Hematopoietic multipotent progenitor cell treated with erythropoietin and hydrocortisone succinate and interleukin-3 and kit ligand, for 8 days (in vitro differentiated cells): ENCODE measurements at places on chromosomes 12 and 14.
A peak's percentile ranks its signal among the peaks of the same experiment; 100 is the strongest.

DNA sequence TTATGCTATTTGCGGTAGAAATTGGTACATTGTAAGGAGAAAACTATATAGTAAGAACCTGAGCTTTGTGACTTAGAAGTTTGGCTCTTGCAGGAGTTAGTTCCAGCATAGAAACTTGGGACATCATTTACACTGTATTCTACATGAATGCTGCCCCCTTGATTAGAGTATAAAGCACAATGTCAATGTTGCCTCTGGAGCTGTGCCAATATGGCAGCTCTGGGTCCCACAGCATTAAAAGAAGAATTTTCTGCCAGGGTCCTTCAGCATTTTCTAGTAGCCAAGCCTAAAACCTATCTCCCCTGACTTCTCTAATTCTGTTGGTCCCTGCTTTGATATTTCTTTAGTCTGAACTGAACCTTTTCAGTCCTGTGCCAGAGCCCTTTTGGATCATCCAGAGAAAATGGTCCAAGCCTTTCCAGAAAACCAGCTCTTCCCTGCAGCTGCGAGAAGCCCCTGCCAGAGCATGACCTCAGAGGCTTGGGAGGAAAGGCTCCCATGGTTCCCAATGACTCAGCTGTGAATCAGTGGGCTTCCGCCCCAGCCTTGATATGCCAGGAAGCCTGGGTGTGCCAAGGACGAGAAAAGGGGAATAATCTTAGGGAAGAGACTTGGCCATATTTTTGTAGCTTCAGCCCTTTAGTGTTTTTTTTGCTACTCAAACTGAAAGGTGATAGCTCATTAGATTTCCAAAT lies 43.2 kb downstream of the PLEKHG7 start:
- DNase-seq = no peak

DNA sequence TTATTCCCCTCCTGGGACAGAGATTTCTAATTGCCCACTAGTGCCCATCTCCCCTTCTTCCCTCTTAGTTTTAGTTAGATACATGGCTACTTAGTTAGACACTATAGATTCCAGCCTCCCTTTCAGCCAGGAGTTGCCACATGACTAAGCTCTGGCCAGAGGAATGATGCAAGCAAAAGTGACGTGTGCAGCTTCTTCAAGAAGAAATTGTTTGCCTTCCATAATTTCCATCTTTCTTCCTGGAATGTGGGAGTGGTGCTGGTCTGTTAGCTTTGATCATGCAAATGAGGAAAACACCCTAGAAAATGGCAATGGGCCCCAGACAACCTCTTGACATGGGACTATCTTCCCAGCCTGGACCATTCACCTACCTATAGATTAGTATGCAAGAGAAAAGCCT lies 21.4 kb downstream of the CCDC177 start:
- no peak for DNase-seq

- DNase-seq = no peak
Measured at GRCh38 chr14:76937181-76938091, 91.1 kb downstream of the IRF2BPL start.

GRCh38 chr12:117854339-117855012 lies 114.3 kb downstream of the KSR2 start:
- DNase-seq = peak; percentile 62

DNA sequence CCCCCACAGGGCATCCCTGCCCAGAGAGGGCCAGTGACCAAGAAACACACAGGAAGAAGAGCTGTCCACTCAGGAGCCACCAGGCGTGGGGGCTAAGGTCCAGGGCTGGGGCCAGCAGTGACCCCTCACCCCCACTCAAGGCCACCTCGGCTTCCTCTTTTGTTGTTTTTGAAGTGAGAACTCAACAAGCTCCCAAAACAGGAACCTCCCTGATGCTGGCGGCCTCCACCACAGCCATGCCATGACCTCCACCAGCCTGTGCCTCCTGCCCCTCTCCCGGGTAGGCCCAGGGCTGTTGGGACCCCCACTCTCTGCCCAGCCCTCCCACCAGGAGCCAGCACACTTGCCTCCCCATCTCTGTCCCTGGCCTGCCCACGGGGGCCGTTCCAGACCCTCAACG lies 7.8 kb downstream of the AKT1 start:
- no peak for DNase-seq

DNA sequence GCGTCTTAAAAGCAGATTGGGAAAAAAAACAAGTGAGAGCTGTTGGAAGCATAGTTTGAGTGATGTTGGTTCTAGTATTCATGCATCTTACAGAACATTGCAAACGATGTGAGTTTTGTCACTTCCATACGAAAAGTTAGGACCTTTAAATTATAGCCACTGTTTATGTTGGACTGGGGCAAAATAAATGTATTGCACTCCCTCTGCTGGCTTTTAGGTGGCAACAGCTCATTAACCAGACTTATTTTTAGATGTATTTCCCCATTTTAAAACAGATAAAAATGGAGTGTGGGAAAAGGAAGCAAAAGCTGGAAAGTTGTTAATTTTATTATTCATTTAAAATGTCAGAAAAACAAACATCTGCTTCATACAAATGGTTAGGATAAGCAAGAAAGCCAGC lies 111.9 kb downstream of the LGR5 start:
- peak; percentile 43 for DNase-seq

DNA sequence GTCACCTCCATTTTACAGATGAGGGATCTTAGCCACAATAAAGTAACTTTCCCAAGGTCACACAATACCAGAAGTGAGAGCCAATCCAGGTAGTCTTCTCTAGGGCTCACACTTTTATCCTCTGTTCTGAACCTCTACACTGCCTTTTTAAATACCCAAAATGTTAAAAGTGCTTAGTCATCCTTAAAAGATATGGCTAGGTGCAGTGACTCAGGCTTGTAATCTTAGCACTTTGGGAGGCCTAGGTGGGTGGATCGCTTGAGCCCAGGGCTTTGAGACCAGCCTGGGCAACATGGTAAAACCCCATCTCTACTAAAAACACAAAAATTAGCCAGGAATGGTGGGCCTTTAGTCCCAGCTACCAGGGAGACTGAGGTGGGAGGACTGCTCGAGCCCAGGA lies 104.1 kb upstream of the PPP4R3A start:
- DNase-seq = peak; percentile 28
